Activated CD4-positive, alpha-beta memory T cell treated with anti-CD3 and anti-CD28 coated beads for 36 hours (primary cell): ENCODE measurements at places on chromosomes 1 and 21.
A peak's percentile ranks its signal among the peaks of the same experiment; 100 is the strongest.

DNA sequence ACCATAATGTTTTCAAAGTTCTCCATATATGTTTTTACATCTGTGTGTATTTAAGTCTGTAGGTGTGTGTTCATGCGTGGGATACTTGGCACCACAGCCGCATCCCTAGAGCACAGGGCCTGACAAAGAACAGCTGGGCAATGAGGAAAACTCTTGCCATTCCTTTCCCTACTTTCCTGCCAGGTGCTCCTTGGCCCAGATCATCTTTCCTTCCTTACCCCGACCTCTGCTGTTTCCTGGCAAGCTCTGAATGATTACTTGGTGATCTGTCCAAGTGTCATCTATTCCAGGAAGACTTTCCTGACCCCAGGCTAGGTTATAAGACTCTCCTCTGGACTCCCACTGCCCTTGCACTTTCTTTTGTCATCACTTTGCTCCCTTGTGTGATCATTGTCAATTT lies 123.6 kb downstream of the ELAVL4 start:
- DNase-seq: no peak
- H3K4me1 ChIP-seq: no peaks in the 10 kb centered on the region
- no peak overlapping the region for H3K4me3 ChIP-seq
- no peak overlapping the region for H3K27ac ChIP-seq
- H3K36me3 ChIP-seq: no peaks in the 10 kb centered on the region
- H3K27me3 ChIP-seq: peaks cover 2% of the 10 kb centered on the region

DNA sequence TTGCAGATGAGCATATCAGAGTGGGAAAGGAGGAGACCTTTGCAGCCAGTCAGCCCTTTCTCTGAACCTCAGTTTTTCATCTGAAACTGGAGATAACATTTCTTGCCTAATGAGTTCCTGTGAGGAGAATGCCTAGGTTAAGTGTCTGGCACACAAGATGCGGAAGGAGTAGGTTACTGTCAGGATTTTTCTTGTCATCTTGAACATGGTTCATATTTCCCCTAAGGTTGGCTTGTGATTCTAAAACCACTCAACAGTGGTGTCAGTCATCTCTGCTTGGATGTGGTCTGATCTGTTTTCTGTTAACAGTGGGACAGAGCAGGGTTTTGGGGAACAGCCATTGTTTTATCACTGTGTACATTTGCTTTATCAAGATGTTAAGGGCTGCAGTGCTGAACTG lies 70.6 kb downstream of the TGFB2 start:
- no peaks in the 10 kb centered on the region for H3K4me1 ChIP-seq
- H3K4me3 ChIP-seq: no peak overlapping the region
- H3K27me3 ChIP-seq: no peaks in the 10 kb centered on the region
- H3K27ac ChIP-seq: no peak overlapping the region
- no peak for DNase-seq

GRCh38 chr1:21174654-21175323 lies 1.9 kb downstream of the EIF4G3 start:
- peaks cover 13% of the 10 kb centered on the region for H3K36me3 ChIP-seq
- DNase-seq: no peak
- H3K27me3 ChIP-seq: no peaks in the 10 kb centered on the region
- peaks cover 22% of the 10 kb centered on the region for H3K4me1 ChIP-seq
- peak overlapping the region; percentile 86 for H3K27ac ChIP-seq
- H3K4me3 ChIP-seq: peak overlapping the region; percentile 81

DNA sequence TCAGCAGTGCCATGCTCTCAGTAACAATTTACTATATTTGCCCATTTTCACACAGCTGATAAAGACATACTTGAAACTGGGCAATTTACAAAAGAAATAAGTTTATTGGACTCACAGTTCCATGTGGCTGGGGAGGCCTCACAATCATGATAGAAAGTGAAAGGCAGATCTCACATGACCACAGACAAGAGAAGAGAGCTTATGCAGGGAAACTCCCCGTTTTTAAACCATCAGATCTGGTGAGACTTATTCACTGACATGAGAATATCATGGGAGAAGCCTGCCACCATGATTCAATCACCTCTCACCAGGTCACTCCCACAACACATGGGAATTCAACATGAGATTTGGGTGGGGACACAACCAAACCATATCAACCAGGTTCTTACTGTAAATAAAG lies 112.1 kb upstream of the C1orf87 start:
- H3K4me1 ChIP-seq: no peaks in the 10 kb centered on the region
- no peak for DNase-seq
- no peak overlapping the region for H3K4me3 ChIP-seq
- peaks cover 2% of the 10 kb centered on the region for H3K36me3 ChIP-seq
- no peaks in the 10 kb centered on the region for H3K27me3 ChIP-seq
